Activated CD8-positive, alpha-beta T cell treated with anti-CD3 and anti-CD28 coated beads, Interleukin-2, amount 10 ng/mL, durations not matched to agents 7 days and 5 days (primary cell): ENCODE measurements at places on chromosomes 3 and 15.
A peak's percentile ranks its signal among the peaks of the same experiment; 100 is the strongest.

DNA sequence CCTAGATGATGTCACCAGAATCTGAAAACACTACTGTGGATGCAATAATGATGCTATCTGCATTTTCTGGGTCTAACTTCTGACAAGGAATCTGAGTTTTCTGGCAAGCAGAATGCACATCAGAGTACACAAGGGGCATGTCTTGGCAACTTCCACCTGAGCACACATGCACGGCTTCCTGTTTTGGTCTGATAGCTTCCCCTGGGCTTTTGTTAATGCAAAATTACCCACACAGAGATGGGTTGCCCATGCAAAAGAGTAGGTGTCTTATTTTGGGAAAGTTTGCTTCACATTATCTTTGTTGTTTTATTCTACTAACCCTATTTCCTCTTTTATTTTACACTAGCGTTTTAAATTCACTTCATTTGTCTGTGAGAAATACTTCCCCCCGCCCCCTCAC, 74.2 kb upstream of the SATB1 start:
- peaks cover 27% of the 10 kb centered on the region for H3K4me1 ChIP-seq
- peak overlapping the region; percentile 82 for H3K27ac ChIP-seq
- peaks cover 41% of the 10 kb centered on the region for H3K36me3 ChIP-seq
- H3K27me3 ChIP-seq, result no peaks in the 10 kb centered on the region
- peak; percentile 48 for DNase-seq

GRCh38 chr15:101380146-101380545, 85.1 kb upstream of the SNRPA1 start:
- peaks cover 20% of the 10 kb centered on the region for H3K4me1 ChIP-seq
- H3K27ac ChIP-seq, result no peak overlapping the region
- no peak overlapping the region for H3K4me3 ChIP-seq
- DNase-seq, result no peak
- H3K36me3 ChIP-seq, result no peaks in the 10 kb centered on the region

DNA sequence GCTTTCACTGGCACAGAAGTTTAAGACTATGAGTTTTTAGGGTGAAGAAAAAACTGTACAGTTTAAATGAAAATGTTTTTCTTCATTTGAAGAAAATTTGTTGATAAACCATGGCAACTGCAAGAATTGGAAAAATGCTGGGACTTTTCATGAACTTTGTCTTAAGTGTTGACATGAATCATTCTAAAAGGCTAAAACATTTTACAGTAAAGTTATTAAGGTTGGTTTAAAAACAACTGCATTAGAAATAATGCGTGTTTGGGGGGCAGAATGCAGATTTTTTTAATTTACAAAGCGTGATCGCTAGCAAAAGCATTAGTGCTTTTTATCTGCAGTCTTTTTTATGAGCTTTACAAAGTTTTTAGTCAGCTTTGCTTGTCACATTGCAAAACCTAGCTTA, 601.9 kb upstream of the TGFBR2 start:
- H3K4me3 ChIP-seq, result no peak overlapping the region
- peaks cover 3% of the 10 kb centered on the region for H3K4me1 ChIP-seq
- no peaks in the 10 kb centered on the region for H3K27me3 ChIP-seq
- no peak overlapping the region for H3K27ac ChIP-seq

- no peak overlapping the region for H3K4me3 ChIP-seq
- no peaks in the 10 kb centered on the region for H3K4me1 ChIP-seq
- H3K27ac ChIP-seq, result no peak overlapping the region
- no peaks in the 10 kb centered on the region for H3K27me3 ChIP-seq
- no peaks in the 10 kb centered on the region for H3K36me3 ChIP-seq
Observed at GRCh38 chr3:54443561-54444161, 321.3 kb downstream of the CACNA2D3 start.

DNA sequence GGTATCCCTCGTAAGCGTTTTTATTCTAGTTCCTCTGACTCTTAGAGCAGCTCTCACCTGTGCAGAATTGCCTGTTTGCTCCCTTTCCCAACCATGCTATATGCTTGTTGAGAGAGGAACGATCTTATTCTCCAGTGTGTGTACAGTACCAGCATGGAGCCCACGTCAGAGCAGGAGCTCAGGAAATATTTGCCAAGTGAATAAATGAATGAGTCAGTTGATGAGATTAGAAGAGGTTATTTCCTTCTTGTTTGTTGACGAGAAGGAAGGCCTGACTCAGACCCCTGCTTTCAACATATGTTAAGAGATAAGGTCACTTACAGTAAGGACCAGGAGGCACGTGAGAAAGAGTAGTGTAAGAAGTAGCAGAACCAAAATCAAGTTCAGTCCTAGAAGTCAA, 106.3 kb upstream of the ABHD17C start:
- H3K27ac ChIP-seq, result no peak overlapping the region
- no peaks in the 10 kb centered on the region for H3K4me1 ChIP-seq
- DNase-seq, result no peak
- no peak overlapping the region for H3K4me3 ChIP-seq
- no peaks in the 10 kb centered on the region for H3K36me3 ChIP-seq

- DNase-seq, result no peak
- no peak overlapping the region for H3K27ac ChIP-seq
Observed at GRCh38 chr3:153970047-153970446, 151.1 kb upstream of the ARHGEF26 start.

- DNase-seq, result no peak
- H3K4me3 ChIP-seq, result no peak overlapping the region
- H3K36me3 ChIP-seq, result no peaks in the 10 kb centered on the region
- H3K27ac ChIP-seq, result no peak overlapping the region
- no peaks in the 10 kb centered on the region for H3K27me3 ChIP-seq
- no peaks in the 10 kb centered on the region for H3K4me1 ChIP-seq
Observed at GRCh38 chr3:23312866-23313265, 109.7 kb downstream of the UBE2E2 start.

DNA sequence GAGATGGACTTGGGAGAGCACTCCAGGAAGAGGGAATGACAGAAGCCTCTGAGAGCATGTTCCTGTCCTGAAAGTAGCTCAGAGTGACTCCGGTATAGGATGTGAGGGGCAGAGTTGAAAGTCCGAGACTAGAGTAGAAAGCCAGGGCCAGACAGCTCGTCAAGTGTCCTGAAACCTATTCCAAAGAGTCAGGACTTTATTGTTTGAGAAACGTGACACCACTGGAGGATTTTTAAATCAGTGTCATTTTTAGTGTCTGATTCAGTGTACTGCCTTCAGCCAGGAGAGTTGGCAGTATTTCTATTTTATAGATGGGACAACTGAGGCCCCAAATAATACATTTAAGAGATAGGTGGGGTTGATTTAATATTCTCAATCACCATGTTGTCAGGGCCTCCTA, 1.6 kb upstream of the RBMS3 start:
- DNase-seq, result no peak
- peaks cover 28% of the 10 kb centered on the region for H3K4me1 ChIP-seq
- H3K4me3 ChIP-seq, result no peak overlapping the region
- H3K36me3 ChIP-seq, result no peaks in the 10 kb centered on the region
- no peak overlapping the region for H3K27ac ChIP-seq
- peaks cover 8% of the 10 kb centered on the region for H3K27me3 ChIP-seq

GRCh38 chr15:83262594-83263315, 21.7 kb downstream of the BNC1 start:
- no peak for DNase-seq
- H3K27ac ChIP-seq, result no peak overlapping the region
- no peaks in the 10 kb centered on the region for H3K36me3 ChIP-seq
